Stimulated activated CD4-positive, alpha-beta T cell treated with anti-CD3 and anti-CD28 coated beads, TNF-alpha, amount 100 ng/mL, for 1 hour (primary cell): ENCODE measurements at places on chromosomes 3 and 15.

GRCh38 chr3:194029846-194030245 is 106.1 kb upstream of the HES1 start:
- no peak for DNase-seq

DNA sequence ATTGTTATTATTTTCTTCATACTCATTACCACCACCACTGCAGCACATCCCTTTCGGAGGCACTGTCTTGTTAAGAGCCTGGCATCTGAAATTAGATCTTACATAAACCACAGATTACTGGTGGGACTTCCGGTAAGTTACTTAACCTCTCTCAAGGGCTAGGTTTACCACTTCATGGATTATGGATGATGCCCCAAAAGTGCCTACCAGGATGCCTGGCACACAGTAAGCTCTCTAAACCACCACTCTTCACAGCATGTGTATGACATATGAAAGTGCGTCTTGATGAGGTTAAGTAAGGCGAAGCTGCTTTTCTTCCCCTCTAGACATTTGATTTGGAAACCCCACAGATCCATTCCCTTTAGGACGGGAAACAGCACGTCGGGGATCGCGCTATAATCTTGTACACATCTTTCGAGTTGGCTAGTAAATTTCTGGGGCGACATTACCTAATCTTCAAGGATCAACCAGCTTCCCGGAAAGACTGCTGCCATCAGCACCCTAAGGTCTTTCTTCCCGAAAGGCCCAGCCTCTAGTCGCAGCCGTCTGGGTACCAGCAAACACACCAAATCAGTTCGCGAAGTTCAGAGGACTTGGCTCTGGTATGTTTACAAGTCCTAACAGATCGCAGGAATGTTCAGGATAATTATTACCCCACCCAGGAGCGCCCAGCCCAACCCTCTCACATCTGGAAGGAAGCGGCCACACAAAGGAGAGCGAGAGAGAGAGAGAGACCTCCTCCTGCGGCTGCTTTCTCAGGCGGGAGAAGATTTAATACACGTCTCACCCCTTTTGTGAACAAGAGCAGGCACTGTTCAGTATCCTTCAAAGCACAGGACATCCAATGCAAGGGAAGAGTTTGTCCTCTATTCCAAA is 155.1 kb upstream of the FRMD4B start:
- DNase-seq, result no peak

DNA sequence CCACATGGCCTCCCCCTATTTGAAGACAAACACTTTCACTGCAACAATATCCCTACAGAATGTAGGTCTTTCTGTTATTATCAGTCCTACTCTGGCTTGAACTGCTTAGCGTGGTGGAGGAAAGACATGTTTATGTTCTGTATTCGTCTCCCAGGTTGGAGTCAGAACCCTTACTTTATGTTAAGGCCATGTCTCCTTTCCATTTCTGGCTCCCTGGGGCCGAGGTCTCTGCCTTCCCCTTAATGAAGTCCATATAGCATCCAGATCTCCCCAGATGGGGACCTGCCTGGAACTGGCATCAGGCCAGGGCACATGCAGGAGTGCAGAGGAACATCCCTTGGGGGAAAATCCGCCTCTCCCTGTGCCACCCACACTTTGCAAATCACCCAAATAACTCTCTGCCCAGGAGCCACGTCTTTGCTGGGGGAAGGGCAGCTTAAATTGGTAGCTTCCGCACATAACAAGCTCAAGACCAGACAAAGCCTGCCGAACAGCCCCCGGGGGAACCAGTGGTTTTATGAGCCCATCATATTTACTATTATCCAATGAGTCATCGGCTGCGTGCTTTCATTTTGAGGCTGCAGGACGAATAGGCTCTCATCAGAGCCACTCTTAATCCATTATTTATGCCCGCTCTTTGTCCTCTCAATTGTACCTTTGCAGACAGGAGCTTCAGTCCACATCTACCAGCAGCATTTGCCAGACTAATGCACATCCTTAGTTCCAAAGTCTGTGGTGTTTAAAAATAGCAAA is 237.0 kb downstream of the UACA start:
- no peak for DNase-seq

DNA sequence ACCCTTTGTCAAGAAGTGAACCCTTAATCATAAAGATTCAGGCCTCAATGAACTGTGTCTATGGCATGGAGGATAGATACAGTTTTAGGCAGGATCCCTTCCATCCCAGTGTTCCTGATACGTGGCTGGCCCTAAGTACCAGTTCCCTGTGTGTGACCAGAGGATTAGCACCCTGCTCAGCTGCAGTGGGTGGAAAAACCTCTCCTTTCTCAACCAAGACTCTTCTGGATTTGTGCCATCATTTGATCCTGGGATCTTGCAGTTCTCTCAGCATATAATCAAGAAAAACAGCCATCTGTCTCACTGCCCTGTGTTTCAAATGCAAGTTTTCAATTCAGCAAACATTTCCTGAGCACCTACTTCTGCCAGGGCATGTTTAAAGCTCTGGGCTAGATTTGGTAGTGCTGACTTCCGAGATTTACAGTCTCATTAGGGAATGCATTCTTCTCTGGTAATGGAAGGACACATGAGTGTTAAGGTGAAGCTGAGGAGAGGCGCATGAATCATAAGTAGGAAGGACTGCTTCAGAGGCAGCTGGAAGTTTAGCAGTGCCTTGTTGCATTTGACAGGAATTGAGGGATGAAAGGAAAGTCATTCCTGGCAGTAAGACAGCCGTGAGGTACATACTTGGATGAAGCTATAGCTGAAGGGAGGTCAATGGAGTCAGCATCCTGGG is 388.3 kb downstream of the MFSD1 start:
- DNase-seq, result no peak

DNA sequence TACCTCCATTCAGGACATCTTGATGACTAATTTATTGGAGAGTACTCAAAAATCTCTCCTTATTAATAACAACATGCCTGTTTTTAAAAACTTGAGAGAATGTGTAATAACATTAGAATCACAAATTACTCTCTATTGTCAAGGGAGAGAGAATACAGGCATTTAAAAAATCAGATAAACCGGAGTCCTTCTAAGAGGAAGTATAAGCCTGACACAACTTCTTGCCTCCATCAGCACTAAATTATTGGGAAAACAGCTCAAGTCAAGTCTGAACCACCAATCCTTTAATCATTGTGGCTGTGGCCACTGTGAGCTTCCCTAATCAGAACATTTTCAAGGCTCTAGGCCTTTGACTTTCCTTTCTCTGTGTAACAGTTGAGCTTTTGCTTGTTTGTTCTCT is 38.0 kb downstream of the SSR3 start:
- DNase-seq, result no peak

GRCh38 chr3:194443901-194444300 is 42.9 kb downstream of the ATP13A3 start:
- DNase-seq, result no peak

- DNase-seq, result no peak
Measured at GRCh38 chr3:172622916-172623700, 87.8 kb downstream of the NCEH1 start.

DNA sequence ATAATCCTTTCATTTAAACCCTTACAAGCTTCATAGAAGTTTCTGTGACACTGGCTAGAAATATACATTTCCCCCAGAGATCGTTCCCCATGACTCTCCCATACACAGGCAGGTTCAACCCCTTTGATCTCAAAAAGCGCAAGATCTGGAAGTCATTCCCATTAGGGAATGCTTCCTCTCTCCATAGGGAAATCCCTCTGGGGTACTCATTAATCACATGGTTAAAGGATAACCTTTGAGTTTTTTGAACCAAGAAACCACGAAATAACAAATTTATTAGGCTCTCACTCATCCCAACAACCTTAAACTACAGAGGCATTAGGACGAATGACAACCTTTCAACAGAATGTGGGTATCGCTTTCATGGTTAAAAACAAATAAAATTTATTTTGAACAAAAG is 211.9 kb upstream of the PRICKLE2 start:
- no peak for DNase-seq

- DNase-seq, result no peak
Measured at GRCh38 chr15:72050700-72051099, 67.2 kb downstream of the MYO9A start.

DNA sequence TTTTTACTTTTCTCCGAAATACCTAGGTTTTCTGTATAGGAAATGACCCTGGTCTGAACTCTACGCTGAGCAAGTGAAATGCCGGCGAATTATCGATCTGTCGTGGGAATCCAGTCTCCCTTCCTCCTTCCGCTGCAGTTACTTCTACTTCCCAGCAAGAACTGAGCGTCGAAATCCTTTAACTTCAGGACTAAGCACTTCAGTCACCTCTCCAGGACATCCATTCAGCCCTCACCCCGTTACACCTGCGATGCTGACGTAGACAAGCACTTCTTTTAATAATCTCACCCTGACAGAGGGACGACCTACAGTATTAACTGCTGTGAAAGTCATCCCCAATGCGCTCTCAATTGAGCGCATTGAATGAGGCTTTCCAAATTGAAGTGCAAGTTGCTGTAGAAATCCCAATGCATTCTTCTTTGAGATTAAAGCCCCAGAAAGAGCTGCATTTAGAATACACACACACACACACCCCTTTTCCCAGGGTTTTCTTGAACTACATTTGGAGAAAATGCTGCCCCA is 1.3 kb downstream of the TOP2B start:
- DNase-seq, result no peak

DNA sequence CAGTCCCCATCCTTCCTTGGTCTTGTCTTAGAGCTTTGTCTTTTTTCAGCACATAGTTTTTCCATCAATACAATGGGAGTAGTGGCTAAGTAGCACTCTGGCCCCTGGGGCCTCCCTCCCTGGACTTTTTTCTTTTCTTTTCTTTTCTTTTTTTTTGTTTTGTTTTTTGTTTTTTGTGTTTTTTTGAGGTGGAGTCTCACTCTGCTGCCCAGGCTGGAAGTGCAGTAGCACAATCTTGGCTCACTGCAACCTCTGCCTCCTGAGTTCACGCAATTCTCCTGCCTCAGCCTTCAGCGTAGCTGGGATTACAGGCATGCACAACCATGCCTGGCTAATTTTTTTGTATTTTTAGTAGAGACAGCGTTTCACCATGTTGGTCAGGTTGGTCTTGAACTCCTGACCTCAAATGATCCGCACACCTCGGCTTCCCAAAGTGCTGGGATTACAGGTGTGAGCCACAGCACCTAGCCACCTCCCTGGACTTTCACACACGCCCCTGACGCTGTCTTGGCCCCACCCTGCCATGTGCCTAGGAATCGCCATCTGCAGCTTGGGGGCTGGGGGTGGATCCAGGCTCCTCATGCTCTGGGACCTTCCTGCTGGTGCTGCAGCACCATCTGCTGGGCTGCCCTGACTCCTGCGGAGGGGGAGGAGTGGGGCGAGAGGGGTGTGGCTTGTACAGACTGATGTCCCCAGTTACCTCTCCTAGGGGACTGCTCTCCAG is 2.8 kb downstream of the C15orf39 start:
- peak; percentile 72 for DNase-seq

GRCh38 chr3:27354588-27355203 is 14.5 kb downstream of the NEK10 start:
- DNase-seq, result no peak

GRCh38 chr15:98865397-98866339 is 141.9 kb downstream of the PGPEP1L start:
- DNase-seq, result peak; percentile 55

- DNase-seq, result no peak
Measured at GRCh38 chr3:106251160-106251892, 382.5 kb upstream of the CBLB start.

GRCh38 chr3:32126305-32127015 is 20.0 kb downstream of the GPD1L start:
- no peak for DNase-seq

DNA sequence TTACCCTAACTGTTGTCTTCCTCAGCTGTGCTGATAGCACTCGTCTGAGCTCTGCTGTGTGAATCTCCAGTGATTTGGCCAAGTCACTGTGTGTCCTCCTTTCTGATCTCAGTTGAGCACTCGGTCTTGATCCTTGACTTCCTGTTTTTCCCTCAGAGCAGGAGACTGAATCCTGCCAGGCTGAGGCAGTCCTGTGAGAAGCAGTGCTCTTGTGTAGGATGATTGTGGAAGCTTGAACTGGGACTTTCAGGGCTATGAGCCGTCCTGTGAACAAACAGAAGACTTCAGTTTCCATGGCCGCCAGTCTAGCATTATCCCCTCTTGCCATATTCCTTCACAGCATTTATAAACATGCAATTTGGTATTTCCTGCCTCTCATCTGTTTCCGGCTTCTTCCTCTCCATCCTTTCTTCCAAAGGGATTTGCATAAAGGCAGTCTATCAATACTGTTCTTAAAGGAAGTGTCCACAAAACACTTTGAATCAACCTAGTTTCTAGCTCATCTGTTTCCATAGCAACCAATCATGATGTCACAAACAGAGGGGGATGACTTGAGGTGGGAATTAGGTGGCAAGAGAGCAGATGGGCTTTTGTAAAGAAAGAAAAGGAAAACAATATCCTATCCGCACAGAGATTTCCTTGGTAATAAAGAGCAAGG is 237.2 kb downstream of the AGBL1 start:
- no peak for DNase-seq

DNA sequence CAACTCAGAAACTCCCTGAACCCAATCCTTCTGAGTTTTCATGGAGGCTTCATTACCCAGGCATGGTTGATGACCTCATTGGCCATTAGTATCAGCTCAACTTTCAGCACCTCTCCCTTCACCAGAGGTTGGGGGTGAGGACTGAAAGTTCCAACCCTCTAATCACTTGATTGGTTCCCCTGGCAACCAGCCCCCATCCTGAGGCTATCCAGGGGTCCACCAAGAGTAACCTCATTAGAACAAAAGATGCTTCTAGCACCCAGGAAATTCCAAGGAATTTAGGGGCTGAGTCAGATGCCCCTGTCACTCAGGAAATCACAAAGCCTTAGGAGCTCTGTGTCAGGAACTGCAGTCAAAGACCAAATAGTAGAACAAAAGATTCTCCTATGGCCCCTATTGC is 43.8 kb downstream of the ADAMTSL3 start:
- no peak for DNase-seq
